ENCODE measurements at places on chromosomes 12 and 14.
A peak's percentile ranks its signal among the peaks of the same experiment; 100 is the strongest.

- no peak for DNase-seq
These were observed 40.5 kb downstream of the COCH start for GRCh38 chr14:30914812-30915211.

DNA sequence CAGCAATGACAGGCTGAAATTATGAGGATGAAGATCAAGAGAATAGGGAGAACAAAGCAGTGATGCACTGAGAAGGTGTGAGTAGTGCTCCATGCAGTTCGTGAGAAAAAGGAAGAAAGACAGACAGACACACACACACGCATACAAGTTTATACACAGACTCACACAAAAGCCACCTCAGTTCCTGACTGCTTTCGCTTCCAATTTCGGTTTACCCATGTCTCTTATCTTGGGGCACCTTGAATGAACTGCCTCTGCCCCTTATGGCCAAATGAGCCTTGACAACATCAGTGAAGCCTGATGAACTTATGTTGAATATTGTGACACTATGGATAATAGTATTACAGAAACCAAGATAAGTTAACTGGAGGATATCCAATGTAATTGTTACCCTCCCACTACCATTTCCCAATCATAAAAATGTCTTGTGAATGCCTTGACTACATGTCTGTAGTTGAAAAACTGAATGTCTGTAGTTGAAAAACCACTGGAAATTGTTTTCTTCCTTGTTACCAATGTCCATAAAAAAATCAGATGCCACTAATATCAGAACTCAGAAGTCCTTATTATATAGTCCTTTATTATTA, 380.4 kb upstream of the DDHD1 start:
- no peak for DNase-seq

GRCh38 chr12:48777501-48778400, 11.1 kb downstream of the ADCY6 start:
- no peak for DNase-seq

DNA sequence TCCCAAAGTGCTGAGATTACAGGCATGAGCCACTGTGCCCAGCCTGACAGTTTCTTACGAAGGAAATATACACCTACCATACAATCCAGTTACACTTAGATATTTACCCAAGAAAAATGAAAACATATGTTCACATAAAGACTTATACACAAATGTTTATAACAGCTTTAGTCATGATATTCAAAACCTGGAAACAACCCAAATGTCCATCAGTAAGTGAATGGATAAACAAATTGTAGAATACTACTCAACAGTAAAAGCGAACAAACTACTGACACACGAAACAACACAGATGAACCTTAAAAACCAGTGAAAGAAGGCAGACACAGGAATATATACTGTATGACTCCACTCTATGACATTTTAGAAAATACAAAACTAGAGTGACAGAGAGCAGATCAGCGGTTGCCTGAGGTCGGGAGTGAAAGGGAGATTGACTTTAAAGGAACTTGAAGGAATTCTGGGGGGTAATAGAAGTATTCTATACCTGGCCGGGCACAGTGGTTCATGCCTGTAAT, 83.6 kb downstream of the SPRING1 start:
- no peak for DNase-seq

DNA sequence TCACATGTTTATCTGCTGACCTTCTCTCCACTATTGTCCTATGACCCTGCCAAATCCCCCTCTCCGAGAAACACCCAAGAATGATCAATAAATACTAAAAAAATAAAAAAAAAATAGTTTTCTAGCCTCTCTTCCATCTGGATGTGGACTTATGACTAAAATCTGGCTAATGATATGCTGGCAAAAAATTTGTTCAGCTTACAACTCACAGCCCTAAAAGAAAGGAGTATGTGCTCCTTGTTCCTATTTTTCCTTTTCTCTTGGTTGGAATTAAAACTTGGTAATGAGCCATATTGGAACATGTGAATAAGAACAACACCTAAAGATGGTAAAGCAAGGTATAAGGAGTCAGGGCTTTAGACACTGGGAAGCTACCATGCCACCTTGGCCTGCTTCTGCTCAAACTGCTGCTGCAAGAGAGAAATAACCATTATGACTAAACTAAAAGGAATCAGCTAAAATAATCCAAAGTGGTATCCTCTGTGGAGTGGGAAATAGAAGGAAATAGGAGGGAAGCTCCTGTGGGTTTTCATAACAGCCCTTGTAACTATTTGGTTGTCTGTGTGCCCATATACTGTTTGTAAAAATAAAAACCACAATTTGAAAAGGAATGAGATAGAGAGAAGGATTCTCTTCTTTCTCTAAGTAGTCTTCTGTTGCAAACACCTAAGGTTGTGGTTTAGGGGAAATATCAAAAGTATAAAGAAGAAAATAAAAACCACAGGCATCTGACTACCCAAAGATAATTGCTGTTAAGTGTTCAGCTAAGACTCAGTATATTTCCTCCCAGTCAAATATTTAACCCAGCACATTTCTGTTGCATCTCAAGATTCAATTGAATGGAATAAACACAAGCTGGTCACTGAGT, 53.8 kb downstream of the SDR9C7 start:
- no peak for DNase-seq

DNA sequence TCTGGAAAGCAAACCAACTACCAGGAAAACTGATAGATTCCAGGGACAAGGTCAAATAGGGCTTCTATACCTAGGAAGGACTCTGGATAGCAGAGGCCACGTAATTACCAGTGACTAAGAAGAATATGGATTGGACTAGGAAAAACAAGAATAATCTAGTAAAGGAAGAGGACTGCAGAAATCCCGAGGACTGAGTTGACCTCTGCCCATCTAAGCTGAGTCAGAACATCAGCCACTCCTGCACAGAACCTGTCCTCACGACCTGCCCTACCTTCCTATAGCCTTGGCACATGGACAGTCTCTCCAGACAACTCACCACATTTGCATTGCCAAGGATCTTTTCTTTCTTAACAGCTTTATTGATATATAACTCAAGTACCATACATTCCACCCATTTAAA, 2.3 kb downstream of the OR6J1 start:
- no peak for DNase-seq

DNA sequence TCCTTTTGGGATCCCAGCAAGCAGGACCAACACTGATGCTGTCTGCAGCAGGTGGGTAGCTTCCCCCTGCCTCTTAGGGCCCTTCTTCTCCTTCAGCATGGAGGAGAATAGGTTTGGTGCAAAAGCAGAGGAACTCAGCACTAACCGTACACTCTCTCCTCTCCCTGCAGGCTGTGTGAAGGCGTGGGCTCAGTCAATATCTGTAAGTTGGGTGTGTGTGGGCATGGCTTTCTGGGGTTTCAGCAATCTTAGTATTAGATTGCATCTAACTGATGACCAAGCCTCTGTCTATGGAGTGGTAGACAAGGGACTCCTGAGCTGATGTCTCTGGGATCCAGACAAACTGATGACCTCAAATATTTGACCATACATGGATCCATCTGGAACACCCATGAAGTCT, 14.3 kb downstream of the KRT85 start:
- no peak for DNase-seq

DNA sequence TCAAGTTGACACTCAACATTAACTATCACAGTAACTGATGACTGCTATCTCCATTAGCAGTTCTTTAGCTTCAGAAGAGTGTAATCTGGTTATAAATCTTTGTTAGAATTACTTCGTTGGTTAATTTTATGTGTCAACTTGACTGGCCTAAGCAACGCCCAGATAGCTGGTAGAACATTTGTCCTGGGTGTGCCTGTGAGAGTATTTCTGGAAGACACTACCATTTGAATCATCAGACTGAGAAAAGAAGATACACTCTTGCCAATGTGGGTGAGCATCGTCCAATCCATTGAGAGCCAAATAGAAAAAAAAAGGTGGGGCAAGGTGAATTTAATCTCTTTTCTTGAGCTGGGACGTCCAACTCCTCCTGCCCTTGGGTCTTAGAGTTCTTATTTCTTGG, 129.0 kb downstream of the IGF1 start:
- no peak for DNase-seq

DNA sequence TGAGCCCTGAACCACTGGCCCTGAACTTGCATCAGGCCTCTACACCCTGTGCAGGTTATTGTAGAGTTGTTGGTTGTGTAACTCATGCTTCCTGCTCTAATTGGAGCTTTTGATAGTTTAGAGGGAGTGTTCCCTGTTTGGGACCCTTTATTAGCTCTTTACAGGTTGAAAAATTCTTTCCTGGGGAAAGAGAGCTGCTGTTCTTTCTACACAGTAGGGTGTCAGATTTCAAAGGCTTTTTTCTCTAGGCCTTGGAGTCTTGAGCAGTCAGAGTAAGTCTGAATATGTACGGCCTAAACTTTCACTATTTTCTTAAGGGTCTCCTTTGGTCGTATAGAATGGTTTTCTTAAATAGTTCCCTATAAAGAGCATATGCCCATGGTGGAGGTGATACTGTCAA, 60.8 kb upstream of the NEDD1 start:
- no peak for DNase-seq

DNA sequence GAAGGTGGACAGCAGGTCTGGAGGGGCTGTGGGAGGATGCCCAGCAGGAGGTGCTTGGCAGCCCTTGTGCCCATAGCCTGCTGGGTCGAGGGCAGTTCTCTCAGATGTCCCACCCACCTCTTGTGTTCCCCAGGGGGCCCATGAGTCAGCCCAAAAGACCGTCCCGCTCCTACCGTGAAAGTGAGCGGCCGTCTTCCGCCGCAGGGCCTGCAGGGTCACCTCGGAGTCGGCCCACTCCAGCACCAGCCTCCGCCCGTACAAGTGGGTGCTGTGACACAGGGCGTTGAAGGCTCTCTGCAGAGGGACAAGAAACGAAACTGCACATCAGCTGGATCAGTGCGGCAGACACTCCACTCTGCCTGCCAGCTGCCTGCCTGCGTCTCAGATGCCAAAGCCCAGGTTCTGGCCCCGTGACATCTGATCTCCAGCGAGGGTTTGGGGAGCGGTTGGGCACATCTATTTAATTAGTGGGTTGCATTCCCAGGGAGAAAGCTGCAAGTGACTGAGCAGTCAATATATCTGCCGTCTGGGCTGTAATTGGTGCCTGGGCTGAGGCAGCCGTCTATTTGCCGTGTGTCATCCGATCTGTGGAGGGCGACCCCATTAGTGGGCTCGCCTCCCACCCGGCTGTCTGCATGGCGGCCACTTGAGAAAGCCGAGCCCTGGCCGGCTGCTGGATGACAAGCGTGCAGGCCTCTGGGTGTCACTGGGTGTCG, 121.5 kb downstream of the RBM19 start:
- DNase-seq, result peak; percentile 63

GRCh38 chr14:89484051-89484844, 67.2 kb upstream of the FOXN3 start:
- DNase-seq, result no peak

- no peak for DNase-seq
These were observed 13.1 kb downstream of the ATXN3 start for GRCh38 chr14:92093320-92093719.

DNA sequence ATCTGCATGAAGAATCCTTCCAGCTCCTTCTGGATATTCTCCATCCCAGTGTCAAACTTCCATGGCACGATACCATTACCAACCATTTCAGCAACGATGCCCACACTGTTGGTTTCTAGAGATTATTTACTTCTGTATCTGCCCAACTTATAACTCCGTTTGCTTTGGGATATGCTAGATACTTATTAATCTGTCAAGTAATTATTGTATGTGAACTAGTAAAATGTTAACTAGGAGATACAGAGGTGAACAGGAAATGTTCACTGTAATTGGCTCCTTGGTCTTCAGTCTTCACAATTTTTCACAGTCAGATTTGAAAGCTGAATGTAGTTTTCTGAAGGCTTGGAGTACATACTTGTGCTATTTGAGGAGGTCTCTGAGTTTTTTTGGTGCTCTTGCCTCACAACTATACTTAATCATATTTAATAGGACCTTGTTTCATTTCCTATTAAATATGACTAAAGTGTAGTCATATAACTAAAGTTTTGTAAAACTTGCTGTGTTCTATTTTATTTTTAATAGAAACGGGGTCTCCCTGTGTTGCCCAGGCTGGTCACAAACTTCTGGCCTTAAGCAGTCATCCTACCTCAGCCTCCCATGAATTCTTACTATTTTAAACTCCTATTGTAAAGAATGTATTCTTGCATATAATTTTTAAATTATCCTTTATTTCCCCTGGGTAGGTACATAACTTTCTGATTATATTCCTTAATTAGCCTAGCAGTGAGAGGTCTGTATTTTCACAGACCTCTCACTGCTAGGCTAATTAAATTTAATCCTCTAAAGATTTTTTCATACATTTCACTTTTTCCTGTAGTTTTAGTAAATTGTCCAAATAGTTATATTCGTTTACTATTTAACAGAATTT, 79.7 kb downstream of the FGD4 start:
- DNase-seq, result no peak

DNA sequence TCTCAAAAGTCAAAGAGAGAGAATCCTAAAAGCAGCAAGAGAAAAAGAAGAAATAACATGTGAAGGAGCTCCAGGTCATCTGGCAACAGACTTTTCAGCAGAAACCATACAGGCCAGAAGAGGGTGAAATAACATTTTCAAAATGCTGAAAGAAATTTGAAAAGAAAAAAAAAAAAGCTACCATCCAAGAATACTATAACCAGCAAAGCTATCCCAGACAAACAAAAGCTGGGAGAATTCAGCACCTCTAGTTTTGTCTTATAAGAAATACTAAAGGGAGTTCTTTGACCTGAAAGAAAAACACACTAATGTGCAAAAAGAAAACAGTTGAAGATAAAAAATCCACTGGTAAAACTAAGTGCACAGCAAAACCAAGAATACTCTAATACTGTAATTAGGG, 36.8 kb downstream of the SLC41A2 start:
- no peak for DNase-seq

GRCh38 chr12:47714826-47715386, 9.1 kb upstream of the RPAP3 start:
- DNase-seq, result no peak

DNA sequence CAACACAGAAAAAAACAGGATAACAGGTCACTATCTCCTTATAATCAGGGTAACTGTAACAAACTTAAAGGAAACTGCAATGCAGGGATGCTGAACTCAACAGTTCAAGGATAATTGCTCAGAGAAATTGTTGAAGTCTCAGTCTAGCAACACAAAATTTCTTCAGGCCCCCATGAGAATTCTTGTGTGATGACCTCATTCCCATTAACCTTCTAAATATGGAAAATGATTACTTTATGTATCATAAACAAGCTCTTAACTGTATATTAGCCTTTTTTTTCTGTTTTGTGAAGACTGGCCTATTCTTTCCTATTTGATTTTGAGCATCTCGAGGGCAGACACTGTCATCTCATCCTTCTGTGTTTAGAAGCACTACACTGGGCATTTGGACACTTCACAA, 47.1 kb downstream of the IGF1 start:
- no peak for DNase-seq

- DNase-seq, result no peak
These were observed 113.9 kb downstream of the KIF21A start for GRCh38 chr12:39329018-39329417.

DNA sequence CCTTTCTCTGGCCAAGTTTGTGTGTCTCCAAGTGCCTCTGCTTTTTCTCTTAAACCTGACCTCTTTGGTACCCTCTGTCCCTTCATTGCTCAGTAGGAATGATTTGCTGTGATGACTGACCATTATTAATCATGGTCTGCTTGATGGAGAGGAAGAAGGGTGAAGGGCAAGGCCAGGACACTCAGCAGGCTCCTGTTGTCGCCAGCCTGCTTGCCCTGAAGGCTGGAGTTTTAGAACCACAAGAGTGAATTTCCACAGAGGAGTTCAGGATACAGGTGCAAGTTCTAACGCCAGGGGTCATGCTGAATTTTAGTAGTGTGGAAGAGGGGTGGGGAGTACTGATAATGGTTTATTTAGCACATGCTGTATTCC, 2.8 kb upstream of the ITGA5 start:
- no peak for DNase-seq

GRCh38 chr14:76918782-76919394, 92.7 kb downstream of the LRRC74A start:
- peak; percentile 96 for DNase-seq

- DNase-seq, result peak; percentile 78
These were observed 14.0 kb upstream of the TBPL2 start for GRCh38 chr14:55454264-55455002.

All from Right ventricle myocardium inferior (tissue), 1 donor.